ENCODE measurements at places on chromosomes 16 and 17.

- DNase-seq = no peak
Measured at GRCh38 chr17:61161615-61162134, 238.0 kb upstream of the TBX2 start.

- no peak for DNase-seq
Measured at GRCh38 chr17:76050538-76051467, 21.5 kb downstream of the SRP68 start.

- no peak for DNase-seq
Measured at GRCh38 chr17:19833914-19834313, 33.8 kb downstream of the ULK2 start.

- no peak for DNase-seq
Measured at GRCh38 chr16:2204416-2205103, 694 bp upstream of the MLST8 start.

DNA sequence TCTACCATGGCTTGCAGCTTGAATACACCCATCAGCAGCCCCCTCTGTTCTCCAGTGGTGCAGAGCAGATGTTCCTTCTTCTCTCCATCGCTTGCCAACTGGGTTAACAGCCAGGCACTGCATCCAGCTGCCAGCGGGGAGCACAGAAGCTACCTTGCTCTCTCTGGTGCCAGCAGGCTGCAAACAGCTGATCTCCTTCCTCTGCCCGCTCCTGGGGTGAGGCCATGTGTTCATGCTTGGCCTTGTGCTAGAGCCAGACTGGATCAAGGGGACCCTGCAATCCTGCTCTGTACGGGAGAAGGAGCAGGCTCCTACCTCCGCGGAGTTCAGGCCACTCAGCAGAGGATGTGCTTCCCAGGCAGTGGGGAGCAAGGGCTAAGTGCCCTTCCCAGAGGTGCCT, 24.1 kb upstream of the ENGASE start:
- no peak for DNase-seq

- DNase-seq = peak; percentile 30
Measured at GRCh38 chr17:48804936-48805411, 12.1 kb downstream of the TTLL6 start.

- DNase-seq = no peak
Measured at GRCh38 chr17:75010683-75011400, 1.6 kb upstream of the MRPL58 start.

DNA sequence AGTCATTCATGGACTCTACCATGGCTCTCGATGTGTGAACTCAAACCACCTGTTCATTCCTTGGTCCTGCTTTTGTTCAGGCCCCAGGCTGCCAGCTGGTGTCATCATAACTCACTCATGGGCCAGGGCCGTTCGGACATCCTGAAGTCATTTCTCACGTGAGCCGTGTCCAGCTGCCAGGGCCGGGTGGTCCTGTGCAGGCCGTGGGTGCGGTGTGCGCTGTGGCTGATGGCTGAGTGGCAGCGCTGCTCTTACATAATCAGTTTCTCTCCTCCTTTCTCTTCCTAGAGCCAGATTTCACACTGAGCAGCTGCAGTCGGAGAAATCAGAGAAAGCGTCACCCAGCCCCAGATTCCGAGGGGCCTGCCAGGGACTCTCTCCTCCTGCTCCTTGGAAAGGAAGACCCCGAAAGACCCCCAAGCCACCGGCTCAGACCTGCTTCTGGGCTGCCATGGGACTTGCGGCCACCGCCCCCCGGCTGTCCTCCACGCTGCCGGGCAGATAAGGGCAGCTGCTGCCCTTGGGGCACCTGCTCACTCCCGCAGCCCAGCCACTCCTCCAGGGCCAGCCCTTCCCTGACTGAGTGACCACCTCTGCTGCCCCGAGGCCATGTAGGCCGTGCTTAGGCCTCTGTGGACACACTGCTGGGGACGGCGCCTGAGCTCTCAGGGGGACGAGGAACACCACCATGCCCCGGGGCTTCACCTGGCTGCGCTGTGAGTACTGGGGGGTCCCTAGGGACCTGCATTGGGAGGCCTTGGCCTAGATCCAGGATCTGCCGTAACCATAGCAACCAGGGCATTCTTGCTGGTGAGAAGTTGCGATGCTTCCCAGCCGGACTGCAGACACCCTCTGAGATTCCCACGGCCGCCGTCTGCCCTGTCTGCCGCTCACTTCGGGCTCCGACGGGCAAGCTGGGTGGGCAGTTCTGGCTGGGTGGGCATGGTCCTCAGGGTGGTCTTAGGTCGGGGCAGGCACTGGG, at the start of gene IL34:
TSS of gene IL34 (plus strand) at position 300 of the 982 bp plus-strand sequence. CDS start at position 689, 389 bp downstream.
- no peak for DNase-seq

GRCh38 chr17:61214753-61215152, 184.9 kb upstream of the TBX2 start:
- no peak for DNase-seq

GRCh38 chr16:88810912-88811768, 588 bp downstream of the APRT start:
- peak; percentile 71 for DNase-seq

DNA sequence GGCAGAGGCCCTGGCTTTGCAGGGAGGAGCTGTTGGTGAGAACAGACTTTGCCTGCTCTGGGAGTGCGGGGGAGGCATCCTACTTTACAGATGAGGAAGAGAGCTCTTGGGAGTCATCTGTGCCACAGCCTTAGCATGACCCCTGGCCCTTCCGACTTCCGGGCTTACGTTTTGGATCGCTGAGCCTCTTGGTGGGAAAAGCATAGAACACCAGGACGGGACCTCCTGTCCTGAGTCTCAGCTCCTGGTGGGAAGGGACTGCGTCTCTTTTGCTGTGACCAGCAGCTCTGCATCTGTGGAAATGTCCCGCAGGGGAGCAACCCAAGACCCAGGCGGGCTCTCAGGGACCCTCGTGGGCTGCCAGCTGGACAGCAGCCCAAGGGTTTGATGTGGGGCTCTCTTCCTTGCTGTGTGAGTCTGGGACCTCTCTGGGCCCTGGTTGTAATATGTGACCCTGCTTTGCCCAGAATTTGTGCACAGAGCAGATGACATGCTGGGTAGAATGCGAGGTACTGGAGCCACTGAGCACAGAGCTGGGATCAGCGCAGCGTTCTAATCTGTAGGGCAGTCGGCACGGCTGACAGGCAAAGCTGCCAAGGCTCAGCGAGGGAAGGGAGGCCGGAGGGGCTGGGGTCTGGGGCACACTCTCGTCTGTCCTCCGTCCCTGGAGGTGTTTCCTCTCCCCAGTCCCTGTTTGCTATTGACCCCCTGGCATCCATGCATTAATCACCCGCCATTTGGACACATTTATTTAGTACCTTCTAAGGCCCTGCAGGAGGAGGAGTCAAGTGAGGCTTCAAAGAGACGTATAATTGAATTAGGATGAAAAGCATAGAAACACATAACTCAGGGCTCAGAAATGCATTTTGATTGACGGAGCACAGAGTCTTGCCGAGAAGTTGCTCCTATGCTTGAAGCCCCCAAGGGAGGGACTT, 64.0 kb downstream of the NT5M start:
- no peak for DNase-seq

- no peak for DNase-seq
Measured at GRCh38 chr16:46607529-46607928, 13.7 kb downstream of the SHCBP1 start.

DNA sequence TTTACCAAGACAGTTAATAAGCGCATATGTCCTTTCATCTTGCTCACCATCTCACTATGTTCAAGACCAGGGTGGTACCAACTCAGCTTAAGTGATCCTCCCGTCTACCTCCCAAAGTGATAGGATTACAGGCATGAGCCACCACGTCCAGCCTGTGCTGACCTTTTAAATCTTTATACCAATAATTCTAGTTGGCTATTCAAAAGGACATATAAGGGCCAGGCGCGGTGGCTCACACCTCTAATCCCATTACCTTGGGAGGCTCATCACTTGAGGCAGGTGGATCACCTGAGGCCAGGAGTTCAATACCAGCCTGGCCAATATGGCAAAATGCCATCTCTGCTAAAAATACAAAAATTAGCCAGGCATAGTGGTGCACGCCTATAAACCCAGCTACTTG, 2.4 kb downstream of the CEP95 start:
- no peak for DNase-seq

DNA sequence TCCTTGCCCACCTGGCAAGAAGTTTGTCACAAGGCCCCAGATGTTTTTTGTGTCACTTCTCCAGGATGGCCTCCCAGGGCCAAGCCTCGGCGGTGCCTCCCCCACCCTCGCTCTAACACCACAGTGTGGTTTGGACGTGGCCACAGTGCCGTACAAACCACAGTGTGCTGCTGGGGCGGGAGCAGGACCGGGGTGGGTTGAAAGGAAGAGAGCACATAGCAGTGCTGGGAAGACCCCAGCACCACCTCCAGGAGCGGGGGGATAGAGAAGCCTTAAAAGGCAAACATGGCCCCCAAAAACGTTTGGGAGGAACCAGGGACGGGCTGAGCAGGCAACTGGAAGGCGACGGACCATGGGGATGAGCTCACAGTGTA, 5.0 kb upstream of the BCL6B start:
- no peak for DNase-seq

DNA sequence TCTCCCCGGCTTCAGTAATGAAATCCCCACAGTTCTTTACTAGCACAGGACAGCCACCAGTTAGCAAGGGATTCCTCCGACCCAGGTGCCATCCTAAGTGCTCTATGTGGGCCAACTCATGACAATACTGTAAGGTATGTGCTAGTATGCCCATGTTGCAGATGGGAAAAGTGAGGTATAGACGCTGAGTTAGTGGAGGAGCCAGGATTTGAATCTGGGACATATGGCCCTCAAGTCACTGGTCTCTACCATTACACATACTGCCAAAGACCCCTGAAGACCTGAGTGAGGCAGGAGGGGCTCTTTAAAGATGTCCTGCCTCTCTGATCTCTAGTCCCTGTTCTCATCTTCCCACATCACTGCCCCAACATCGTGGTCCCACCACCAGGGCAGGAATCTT, 36.2 kb upstream of the MRPS23 start:
- no peak for DNase-seq

GRCh38 chr16:64513871-64514270, 608.0 kb downstream of the CDH11 start:
- DNase-seq = no peak

DNA sequence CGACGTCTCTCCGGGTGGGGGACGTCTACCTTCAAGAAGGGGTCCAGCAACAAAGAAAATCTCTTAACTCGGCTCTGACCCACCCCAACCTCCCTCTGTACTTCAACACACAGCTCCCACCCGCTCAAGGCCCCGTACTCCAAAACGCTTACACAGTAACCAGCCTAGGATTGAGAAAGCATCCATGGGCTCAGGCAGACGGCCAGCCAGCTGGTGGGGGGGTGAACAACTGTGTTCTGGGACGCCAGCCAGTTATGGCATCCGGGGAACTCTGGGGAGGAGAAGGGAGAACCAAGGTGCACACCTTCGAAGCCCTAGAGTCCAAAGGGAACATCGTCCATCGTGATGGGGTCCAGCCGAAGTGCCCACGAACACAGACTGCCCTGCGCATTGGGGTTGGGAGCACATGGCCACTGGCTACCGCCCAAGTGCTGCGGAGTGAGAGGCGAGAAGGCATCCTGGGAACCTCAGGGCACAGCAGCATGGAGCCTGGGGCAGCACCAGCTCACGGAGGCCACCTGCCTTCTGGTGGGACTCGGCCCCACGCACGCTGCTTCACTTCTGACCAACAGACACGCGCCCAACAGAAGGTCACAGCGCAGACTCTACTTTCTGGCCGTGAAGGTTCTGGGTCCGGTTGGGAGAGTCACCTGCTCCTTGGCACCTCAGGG, 14.3 kb downstream of the SLC16A3 start:
- no peak for DNase-seq

- no peak for DNase-seq
Measured at GRCh38 chr17:6780001-6780400, 4.0 kb downstream of the FBXO39 start.

DNA sequence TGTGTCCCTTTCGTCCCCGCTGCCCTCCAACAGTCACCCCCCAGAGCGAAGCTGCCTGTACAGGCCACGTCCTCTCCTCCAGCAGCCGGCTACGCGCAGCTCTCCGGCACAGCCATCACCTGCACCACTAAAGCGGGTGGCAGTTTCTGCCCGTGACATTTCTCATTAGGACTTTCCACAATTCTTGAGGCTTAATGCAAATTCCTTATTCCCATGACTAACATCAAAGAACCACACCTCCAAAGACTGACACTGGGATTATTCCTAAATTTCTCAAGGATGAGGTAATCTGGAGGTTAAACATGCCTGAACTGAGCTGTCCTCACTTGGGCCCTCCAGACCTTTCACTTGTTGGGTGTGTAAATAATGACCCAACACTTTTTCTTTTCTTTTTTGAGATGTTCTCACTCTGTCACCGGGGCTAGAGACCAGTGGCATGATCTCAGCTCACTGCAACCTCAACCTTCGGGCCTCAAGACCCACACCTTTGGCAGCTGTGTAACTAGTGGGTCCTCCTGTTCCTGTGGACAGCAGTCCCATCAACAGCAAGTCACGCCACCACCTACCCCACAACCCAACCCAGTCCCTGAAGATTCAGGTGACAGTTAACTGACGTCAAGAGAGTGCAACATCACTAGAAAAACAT, 11.7 kb downstream of the ANKRD11 start:
- no peak for DNase-seq

GRCh38 chr17:72110231-72110941, 10.4 kb upstream of the SOX9 start:
- no peak for DNase-seq

DNA sequence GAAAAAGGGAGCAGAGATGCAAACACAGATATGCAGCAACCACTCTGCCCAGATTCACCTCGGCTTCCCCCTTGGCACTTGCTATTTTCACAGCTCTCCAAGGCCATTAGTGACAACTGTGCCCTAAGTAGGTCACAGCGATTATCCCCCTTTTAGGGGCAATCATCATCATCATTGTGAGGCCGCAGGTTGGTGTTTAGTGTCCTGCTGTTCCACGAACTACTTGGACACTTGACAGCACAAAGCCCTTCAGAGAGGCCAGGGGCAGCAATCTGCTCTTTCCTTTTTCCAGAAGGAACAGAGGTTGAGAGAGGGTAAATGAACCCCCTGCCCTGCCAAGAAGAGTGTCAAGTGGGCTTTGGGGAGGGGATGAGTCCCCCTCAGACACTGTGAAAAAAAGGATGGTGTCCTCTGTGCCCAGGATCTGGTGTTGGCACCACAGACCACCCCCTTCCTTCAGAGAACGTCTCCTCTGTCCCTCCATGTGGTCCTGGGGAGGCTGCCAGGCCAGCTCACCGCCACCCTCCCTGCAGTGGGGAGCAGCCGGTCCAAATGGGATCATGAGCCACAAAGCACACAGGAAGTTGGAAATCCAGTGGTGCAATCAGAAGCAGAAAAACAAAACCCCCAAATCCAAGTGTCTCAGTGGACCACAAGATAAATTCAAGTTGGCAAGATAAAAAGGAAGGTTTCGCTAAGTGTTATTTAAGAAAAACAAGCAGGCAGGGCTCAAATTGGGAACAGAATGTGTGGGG, 78.4 kb upstream of the MED9 start:
- no peak for DNase-seq
